Transverse colon (tissue), 4 donors: ENCODE measurements at places on chromosomes 11 and 22. TPM values are rescaled to one million over a fixed set of nuclear protein-coding genes. Genes with fewer than 3 reads are reported as not detected.

The OR8G5 gene
- total RNA-seq = not detected

GRCh38 chr22:28607795-28608194 is 71.8 kb downstream of the TTC28 start:
- no peaks in the 10 kb centered on the region for H3K27me3 ChIP-seq
- H3K4me1 ChIP-seq = no peaks in the 10 kb centered on the region
- no peaks in the 10 kb centered on the region for H3K36me3 ChIP-seq

DNA sequence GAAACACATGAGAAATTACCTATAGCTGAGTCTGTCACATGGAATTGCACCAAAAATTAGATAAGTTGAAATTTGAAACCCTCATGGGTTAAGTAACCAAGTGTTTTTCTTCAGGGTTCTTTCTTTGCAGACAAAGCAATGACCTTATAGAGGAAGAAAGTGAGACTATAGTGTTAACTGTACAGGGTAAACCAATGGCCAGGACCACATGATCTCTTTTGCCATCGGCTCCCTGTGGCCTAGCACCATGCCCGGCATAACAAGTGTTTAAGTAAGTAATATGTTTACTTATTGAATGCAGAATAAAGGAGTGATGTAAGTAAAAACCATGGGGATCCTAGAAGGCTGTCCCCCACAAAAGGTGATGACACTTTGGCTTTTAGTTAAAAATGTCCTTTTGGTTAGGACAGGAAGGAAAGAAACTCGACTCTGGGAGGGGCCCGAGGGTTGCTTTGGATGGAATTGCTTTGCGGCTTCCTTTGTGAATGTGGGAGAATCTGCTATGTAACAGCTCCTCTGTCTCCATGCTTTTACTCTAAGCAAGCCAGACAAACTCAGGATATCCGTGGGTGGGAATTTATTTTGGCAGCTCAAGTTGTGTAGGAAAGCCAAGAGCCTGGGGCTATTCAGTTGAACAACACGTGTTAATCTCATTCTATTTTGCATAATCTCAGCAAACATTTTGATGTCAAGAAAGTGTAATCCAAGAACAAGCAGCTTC is 454.7 kb downstream of the INSC start:
- DNase-seq = no peak
- no peaks in the 10 kb centered on the region for H3K36me3 ChIP-seq
- H3K4me3 ChIP-seq = no peak overlapping the region
- H3K4me1 ChIP-seq = no peaks in the 10 kb centered on the region
- no peaks in the 10 kb centered on the region for H3K27me3 ChIP-seq

DNA sequence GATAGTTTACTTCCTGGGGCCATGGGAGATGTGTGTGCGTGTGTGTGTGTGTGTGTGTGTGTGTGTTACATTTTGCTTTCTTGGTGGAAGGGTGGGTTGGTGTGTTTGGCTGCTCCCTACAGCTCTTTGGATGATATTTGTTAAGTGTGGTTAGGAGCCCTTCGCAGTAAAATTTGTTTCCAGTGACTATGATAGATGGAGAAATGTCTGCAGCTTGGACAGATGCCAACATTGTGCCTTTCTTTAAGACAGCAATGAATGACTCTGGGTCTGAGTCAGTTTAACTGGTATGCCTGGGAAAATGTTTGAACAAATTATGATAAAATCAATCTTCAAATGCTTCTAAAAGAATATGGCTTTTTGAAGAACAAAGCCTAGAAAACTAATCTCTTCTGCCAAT is 102.7 kb upstream of the TRPC6 start:
- H3K4me1 ChIP-seq = no peaks in the 10 kb centered on the region
- no peak overlapping the region for H3K4me3 ChIP-seq
- no peak overlapping the region for H3K27ac ChIP-seq
- DNase-seq = no peak
- no peaks in the 10 kb centered on the region for H3K36me3 ChIP-seq
